ENCODE measurements at places on chromosomes 3 and 15. TPM values are rescaled to one million over a fixed set of nuclear protein-coding genes. Genes with fewer than 3 reads are reported as not detected.

Gene MCF2L2
- 1.8 TPM for total RNA-seq

Gene IQCF6
- not detected for total RNA-seq

Gene TNFSF10
- 30.1 TPM for total RNA-seq

Gene CACNA2D3
- 0.83 TPM for total RNA-seq

Gene BOC
- 107 TPM for total RNA-seq

Gene PRSS50
- not detected for total RNA-seq

Gene PDE12
- 19.6 TPM for total RNA-seq

Gene FBXO40
- not detected for total RNA-seq

DNA sequence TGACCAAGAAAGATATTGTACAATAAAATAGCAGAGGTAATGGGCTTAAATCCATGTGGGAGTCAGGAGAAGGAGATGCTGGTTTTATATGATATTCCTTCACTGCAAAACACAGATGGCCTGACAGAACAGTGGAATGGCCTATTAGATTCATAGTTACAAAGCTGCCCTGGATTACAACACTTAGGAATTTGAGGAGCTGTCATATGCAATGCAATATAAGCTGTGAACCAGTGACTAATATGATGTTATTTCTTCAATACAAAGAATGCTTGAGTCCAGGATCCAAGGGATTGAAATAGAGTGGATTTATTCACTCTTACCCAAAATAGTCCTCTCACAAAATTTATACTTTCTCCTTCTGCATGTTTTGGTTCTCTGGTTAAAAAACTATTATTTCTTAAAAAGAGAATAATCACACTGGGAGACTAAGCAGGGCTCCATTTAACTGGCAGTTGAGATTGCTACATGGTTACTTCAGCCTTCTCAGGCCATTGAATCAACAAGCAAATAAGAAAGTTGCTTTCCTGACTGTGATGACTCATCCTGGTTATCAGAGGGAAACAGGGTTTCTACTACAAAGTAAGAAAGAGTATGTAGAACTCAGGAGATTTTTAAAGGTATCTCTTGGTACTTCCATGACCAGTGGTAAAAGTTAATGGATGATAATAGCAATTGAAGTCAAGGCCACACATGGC is 79.8 kb upstream of the ZPLD1 start:
- no peak for DNase-seq

DNA sequence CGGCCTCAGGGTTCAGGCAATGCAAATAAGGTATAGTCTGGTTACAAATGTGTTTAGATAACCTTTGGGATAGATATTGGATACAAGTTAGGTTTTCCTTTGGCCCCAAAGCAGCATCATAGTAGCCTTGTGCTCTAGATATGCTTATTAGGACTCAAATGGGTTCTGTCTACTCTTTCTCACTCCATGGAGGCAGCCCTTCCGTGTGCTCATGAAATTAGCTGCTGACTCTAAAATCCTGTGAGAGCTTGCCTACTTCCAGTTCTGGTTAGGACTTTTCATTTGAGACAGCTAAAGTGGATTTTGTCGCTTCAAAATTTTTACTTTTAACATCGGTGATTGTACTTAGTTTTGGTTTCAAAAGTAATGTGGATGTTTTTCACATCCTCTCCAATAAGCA is 1.6 kb downstream of the CDV3 start:
- no peak for DNase-seq

- DNase-seq = no peak
These were observed 59.2 kb upstream of the HERC1 start for GRCh38 chr15:63892794-63893441.

DNA sequence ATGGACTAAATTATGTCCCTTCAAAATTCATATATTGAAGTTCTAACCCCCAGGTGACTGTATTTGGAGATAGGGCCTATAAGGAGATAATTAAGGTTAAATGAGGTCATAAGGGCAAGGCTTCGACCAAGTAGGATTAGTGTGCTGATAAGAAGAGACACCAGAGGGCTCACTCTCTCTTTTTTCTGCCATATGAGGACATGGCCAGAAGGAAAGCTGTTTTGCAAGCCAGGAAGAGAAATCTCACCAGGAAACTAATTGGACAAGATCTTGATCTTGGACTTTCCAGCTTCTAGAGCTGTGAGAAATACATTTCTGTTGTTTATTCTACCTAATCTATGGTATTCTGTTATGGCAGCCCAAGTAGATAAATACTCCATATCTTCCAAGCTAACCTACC is 503.6 kb upstream of the NAALADL2 start:
- no peak for DNase-seq

- DNase-seq = no peak
These were observed 65.4 kb downstream of the SSR3 start for GRCh38 chr3:156489462-156489911.

GRCh38 chr15:53862386-53862785 is 102.9 kb upstream of the WDR72 start:
- no peak for DNase-seq

GRCh38 chr3:63864008-63864964 is 619 bp downstream of the ATXN7 start:
- peak; percentile 19 for DNase-seq

- no peak for DNase-seq
These were observed 2.8 kb upstream of the SEMA3G start for GRCh38 chr3:52447512-52448355.

GRCh38 chr3:151856118-151856517 is 17.3 kb upstream of the SUCNR1 start:
- DNase-seq = no peak

- no peak for DNase-seq
These were observed 26.1 kb upstream of the TM4SF4 start for GRCh38 chr3:149448331-149448831.

DNA sequence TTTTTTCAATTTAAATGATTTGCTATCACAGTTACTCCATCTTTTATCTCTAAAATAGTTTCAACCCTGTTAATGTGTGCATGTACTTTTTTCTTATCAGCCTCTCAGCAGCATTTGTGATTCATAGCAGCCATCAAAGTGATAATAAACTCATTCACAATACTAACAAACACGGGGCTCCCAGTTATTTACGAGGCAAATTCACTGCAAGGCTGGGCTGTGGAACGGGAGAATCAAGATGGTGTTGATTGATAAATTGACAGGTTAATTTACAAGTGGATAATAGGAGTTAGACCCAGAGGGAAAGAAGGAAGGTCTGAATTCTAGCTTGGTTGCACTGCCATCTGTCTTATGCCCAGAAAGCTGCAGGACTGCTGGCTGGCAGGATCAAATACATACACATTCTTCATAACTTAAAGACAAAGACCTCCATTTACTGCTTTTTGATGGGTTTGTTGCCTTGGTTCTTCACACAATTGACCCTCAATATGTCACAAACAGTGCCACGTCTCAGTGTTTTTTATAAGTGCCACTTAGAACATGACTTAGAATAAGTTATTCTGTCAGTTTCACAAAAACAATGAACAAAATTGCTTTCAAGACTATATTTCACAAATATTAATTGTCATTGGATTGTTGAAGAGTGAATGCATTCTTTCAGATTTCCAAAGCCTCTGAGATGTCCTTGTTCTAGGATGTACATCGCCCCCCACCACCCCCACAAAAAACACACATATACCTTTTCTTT is 562.8 kb downstream of the NR2F2 start:
- DNase-seq = no peak

DNA sequence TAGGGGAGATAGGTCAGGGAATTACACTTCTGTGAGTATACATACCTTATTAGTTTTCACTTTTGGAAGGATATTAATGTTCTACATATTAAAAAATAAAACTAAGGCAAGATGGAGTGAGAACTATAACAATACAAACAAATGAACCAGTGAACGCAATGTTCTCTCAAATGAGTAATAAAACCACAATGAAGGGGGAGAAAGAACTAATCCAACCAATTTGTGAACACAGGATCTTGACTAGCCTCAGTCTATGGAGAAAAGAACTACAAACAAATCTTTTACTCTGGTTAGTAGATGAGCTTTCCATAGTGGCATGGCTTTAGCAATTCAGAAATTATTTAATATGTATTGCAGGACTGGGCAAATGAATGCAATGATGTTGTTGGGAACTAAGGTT is 26.9 kb upstream of the ATOSA start:
- no peak for DNase-seq

DNA sequence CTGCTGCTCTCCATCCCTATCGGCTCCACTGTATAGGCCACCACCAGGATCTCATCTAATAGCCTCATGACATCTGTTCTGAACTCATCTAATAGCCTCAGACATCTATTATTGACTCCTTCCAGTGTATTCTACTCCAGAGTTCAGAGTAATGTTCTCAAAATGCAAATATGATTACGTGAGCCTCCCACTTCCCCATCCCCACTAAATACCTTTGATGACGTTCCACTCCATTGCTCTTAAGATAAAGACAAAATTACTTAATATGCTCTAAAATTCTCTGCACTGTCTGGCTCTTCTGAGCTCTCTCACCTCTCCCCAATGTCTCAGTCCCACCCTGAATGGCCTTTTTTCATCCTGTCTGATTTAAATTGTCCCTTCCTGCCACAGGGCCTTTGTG is 94.7 kb downstream of the SAMMSON start:
- DNase-seq = no peak

DNA sequence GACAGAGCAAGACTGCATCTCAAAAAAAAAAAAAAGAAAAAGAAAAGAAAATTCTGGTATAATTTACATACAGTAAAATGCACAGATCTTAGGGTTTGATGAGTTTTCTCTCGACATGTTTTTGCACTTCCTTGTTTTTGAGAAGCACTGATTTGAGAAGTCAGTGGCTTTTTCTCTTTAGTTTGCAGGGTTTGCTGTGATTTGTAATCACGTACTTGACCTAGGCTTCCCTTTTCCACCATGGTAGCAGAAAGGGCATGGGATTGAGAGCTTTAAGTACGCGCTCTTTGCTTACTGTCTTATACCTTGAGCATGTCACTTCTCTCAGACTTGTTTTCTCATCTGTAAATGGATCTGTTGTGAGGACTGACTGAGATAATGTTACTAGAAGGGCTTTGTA is 4.1 kb downstream of the VHL start:
- no peak for DNase-seq

GRCh38 chr3:107001635-107002034 is 375.6 kb upstream of the CCDC54 start:
- DNase-seq = no peak

DNA sequence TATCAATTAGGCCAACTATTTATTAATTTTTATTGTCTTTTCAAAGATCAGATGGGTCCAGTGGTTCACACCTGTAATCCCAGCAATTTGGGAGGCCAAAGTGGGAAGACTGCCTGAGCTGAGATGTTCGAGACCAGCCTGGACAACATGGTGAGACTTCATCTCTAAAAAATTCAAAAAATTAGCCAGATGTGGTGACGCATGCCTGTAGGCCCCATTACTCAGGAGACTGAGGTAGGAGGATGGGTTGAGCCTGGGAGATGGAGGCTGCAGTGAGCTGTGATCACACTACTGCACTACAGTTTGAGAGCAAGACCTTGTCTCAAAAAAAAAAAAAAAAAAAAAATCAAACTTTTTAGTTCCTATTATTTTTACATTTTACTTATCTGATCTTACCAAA is 8.2 kb downstream of the AP3S2 start:
- DNase-seq = no peak

GRCh38 chr15:71329041-71329440 is 213.8 kb downstream of the THSD4 start:
- DNase-seq = peak; percentile 83

GRCh38 chr3:25485673-25486072 is 57.6 kb downstream of the RARB start:
- no peak for DNase-seq

GRCh38 chr3:139552632-139553365 is 13.3 kb upstream of the RBP1 start:
- DNase-seq = no peak

- peak; percentile 36 for DNase-seq
These were observed 848 bp downstream of the SYNM start for GRCh38 chr15:99105514-99106341.

GRCh38 chr3:184687363-184688015 is 24.4 kb downstream of the MAGEF1 start:
- DNase-seq = peak; percentile 36

DNA sequence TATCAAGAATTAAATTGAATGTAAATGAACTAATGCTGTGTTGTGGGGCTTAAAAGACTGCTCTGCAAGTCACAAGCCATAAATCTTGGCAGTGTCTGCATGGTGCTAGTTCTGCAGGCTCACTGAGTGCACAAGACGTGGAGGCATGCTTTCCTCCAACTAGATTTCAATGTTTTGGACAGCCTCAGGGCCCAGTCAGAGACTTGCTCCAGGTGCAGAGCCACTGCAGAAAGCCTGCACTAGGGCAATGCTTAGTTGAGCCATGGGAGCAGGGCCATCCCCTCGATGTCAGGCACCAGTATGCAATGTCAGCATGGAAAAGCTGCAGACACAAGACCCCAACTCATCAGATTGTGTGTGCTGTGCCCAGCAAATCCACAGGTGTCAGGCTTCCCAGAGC is 234.5 kb upstream of the CDIN1 start:
- DNase-seq = no peak

- no peak for DNase-seq
These were observed 525.1 kb downstream of the PDCD6IP start for GRCh38 chr3:34323517-34323916.

- no peak for DNase-seq
These were observed 322.1 kb downstream of the CHST2 start for GRCh38 chr3:143441516-143442171.

DNA sequence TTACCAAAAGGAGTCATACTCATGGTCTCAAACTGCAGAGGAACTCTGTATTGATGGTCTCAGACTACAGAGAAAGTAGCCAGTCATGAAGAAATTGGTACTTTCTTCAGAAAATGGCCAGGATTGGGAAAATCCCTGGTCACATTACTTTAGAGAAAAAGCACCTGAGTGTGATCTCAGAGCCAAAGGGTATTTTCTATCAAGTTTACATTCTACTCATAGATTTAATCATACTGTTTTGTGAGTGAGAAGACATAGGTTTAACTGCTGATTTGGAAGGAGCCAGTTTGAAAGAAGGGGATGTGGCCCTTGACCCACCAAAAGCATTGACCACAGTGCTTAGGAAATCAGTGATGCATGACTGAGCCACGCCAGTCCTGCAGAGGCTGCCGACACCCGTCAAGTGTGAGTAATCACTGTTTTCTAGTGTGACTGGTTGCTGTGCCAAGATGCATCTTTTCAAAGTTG is 203.6 kb downstream of the AKAP13 start:
- peak; percentile 47 for DNase-seq

GRCh38 chr3:190575437-190576185 is 61.7 kb downstream of the IL1RAP start:
- no peak for DNase-seq

- no peak for DNase-seq
These were observed 39.5 kb upstream of the ZBTB20 start for GRCh38 chr3:115186351-115187148.

- DNase-seq = no peak
These were observed 294.0 kb downstream of the SOX2 start for GRCh38 chr3:182005701-182006100.

Data from uterus (tissue), 4 donors.